Astrocyte of the cerebellum (primary cell): ENCODE measurements at places on chromosomes 11 and 22.

DNA sequence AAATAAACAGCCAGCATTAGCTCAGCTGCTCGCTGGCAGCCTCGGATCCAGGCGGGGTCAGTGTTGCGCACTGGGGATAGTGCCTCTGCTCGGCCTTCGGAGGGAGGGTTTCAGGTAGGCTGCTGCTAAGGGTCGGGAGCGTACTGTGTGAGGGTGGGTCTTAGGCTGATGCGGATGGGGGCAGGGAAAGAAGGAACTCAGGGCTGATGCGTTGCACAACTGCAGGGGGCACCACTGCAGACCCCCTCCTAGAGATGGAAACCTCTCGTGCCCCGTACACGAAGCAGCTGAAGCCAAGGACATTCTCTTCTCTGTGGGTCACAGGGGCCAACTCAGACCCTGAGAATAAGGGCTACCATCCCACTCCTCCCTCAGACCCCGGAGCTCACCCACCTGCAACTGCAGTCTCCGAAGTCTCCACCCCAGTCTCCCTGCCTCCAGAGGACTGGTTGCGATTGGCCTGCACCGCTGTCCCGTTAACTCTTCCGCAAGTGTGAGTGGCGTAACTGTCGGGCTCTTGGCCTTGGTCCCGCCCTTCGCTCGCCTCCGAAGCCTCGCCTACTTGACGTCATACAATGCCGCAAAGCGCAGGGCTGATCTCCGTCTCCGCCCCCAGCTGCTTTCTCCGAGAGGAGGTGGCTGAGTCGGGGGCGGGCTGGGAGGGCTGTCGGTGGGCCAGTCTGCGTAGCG is at the start of gene KBTBD3:
Gene KBTBD3 (minus strand): TSS at position 429 of the 690 bp plus-strand sequence. CDS start 18,250 bp downstream, outside the sequence.
- DNase-seq = peak; percentile 99

GRCh38 chr22:49298834-49299750 is 528.6 kb downstream of the BRD1 start:
- no peak for DNase-seq

- no peak for DNase-seq
Measured at GRCh38 chr11:44687388-44687787, 39.4 kb upstream of the TSPAN18 start.

DNA sequence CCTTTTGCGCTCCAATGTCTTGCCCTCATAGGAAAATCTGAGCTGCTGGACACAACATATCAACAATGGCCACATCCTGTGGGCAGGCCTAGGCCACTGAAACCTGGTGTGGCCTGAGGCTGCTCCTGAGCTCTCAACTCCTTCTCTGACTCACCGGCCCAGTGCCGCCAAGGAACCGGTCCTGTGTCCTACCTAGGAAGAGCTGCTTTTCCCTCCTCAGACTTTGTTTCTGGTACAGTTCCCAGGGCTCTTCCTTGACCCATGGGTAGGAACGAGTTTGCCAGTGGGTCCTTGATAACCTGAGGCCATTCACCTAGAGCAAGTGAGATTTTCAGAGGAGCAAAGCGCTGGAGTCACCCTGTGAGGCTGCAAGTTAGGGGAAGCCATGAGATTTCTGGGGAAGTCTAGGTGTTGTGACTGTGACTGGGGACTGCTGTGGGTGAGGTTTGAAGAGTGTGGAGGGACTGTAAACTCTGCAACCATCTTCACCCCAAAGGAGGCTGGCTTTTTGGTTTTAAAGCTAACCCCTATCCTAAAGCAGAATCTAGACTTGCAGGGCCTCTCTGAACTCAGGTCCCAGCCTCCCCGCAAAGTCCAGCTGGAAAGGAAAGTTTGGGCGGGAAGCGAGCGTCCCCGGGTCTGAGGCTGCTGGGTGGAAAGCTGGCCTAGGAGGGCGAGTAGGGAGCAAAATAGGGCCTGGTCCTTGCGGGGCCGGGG is 12.0 kb upstream of the PAX6 start:
- no peak for DNase-seq

DNA sequence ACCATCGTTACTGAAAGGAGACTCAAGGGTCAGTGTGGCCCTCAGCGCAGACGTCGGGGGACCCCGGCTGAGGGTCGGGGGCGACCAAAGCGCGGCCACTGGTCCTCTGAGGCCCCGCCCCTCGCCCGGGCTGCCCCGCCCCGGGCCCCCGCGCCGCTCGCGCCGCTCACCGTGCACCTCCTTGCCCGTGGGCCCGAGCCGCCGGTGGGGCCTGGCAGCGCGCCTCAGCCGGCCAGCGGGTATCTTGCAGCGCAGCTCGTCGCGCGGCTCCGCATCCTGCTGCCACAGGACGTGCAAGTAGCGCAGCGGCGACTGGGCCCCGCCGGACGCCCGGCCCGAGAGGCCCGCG is 419 bp downstream of the ANKRD54 start:
- no peak for DNase-seq

- DNase-seq = no peak
Measured at GRCh38 chr22:45155050-45155840, 8.5 kb upstream of the NUP50 start.

DNA sequence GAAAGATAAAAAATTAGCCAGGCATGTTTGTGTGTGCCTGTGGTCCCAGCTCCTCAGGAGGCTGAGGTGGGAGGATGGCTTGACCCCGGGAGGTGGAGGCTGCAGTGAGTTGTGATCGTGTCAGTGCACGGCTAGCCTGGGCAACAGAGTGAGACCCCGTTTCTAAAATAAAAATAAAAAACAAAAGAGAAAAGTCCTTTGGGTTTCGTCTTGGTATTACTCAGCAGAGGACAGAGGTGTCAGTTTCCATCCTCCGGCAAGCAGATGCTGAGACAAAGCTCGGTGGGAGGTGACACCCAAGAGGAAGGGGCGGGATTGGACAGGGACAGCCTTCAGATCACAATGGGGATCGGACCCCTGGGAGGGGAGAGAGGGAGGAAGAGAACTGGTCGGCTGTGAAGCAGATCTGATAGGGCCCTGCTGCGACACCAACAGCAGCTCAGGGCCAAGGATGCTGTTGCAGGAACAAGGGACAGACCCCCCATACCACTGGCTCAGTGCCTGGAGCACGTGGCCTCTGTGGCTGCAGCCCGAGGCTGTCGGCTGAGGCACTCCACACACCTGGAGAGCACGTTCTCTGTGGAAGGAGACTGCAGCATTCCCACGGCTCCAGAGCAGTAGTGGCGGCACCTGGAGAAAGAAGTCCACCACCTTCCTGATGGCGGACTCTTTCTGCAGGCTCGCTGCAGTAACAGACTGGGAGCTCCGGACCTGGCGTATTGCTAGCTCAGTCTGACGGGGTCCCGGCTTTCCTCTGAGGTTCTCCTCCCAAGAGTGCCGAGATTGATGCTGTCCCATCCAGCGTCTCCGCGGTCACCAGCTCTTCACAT is 5.2 kb upstream of the BID start:
- no peak for DNase-seq

DNA sequence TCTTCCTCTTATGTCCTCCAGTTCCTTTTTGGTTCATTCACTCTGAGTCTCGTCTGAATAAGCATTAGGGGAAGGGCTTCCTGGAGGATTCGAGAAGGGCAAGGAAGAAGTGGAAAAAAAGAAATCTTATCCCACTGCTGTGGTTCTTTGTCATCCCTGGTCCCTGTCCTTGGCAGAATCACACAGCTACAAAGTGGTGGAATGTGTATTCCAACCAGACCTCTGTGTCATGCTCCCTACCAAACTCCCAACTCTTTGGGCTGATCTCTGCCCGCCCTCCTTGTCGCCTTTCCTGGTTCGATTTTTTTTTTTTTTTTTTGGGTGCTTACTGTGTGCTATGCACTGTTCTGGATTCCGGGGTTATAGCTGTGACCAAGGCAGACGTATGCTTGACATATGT is 61.0 kb downstream of the TEAD1 start:
- DNase-seq = no peak

GRCh38 chr11:134483291-134483690 is 71.2 kb upstream of the B3GAT1 start:
- no peak for DNase-seq

DNA sequence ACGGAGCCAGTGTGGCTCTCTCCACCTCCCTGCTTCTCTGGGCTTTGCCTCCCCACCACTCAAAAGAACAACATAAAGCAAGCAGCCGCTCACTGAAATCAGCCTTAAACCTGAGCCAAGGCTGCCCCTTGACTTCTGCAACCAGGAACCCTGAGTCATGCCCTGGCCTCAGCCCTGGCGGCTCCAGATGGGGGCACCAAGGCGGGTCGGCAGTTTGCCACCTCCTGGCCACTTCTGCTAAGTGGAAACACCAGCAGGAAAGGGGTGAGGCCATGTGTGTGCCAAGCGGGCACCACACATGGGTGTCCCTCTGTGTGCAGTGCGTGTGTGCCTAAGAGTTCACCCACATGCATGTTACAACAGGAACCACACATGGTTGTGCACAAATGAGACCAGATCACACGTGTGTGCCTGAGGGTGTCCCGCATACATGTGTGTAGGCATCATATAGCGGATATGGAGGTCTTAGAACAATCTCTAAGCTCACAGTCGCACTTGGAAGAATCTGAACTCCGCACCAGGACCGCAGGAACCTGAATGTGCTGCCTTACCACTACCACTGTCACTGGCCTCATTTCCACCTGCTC is 221.2 kb downstream of the MN1 start:
- no peak for DNase-seq

DNA sequence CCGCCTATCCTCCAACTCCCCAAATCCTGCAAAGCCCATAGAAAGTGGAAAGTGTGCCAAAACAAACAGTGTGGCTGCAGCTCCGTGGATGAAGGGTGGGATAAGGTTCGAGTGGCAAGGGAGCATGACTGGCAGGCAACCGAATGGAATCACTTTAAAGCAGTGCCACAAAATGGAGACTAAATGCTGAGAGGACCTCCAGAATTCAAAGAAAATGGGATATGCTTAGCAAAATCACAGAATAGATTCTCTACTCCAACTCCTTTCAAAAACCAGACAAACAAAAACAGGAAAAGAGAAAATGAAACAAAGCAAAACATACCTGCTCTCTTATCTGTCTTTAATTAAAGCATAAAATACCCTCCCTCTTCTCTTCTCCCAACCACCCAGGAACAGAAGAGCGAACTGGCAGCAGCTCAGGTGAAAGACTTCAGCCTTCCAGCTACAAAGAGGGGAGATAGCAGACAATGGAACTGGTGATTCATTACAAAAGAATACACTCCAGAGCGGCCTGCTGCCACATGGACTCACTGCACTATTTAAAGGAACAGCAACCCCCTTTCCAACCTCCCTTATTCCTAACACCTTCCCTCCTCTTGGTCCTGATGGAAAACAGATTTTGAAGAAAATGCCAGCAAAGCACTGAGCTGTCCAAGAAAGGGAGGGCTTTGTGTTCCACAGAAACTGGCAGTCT is 118.5 kb downstream of the APOL5 start:
- DNase-seq = peak; percentile 83

GRCh38 chr11:26227301-26227746 is 104.6 kb upstream of the ANO3 start:
- peak; percentile 58 for DNase-seq

GRCh38 chr22:35835267-35835997 is 117.8 kb downstream of the APOL5 start:
- no peak for DNase-seq

GRCh38 chr11:46616551-46617133 is 385 bp downstream of the HARBI1 start:
- DNase-seq = peak; percentile 9

DNA sequence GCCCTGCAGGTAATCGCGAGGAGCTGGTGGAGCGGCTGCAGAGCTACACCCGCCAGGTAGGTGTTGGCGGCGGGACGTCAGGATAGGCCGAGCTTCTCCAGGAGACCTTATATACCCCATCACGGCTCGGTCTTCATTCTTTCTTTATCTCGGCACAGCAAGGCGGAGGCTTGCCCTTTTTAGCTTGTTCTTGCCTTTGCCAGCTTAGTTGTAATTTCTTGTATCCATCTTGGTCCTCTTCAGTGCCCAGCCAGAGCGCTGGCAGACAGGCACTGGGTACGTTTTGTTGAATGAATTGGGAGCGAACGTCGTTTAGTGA is 459 bp downstream of the SF3B2 start:
- DNase-seq = no peak

DNA sequence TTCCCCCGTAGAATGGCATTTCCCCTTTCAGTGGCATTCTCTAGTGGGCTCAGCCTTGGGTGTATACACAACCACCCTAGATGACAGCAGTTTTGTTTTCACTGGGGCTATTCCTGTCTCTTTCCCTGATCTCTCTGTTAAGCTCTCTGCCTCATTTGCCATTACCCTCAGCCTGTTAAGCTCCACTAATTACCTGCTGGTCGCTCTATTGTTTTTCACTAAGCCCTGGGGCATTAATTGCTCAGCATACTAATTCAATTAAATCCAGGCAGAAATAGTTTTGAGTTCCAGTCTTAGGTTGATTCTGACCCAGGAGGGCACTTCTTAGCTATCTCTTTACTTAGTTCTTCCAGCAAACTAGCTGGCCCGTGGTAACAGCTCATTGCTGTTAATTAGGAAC is 80.0 kb downstream of the BRD1 start:
- no peak for DNase-seq

- peak; percentile 75 for DNase-seq
Measured at GRCh38 chr11:1772270-1773130, 8.8 kb upstream of the CTSD start.

- no peak for DNase-seq
Measured at GRCh38 chr11:59416613-59417012, 9.6 kb downstream of the OR5A2 start.

GRCh38 chr11:111814557-111815320 is 48.5 kb upstream of the PPP2R1B start:
- no peak for DNase-seq

DNA sequence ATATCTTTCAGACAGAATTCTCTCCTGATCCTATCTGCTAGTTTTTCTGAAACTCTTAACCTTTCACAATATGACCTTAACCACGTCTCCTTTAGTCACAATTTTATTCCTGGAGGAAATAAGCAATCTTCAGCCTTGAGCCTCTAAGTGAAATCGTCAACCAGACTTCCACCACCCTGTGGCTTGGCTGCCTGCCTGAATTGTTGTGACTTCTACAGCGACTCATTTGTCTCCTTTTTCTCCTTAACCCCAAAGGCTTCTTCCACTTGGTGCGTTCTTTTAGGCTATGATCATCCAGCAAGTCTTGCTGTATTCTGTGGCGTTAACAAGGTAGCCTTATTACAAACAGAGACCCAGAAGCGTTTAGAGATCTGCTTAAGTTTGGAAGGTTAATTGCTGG is 535.1 kb upstream of the ARHGAP42 start:
- peak; percentile 15 for DNase-seq

DNA sequence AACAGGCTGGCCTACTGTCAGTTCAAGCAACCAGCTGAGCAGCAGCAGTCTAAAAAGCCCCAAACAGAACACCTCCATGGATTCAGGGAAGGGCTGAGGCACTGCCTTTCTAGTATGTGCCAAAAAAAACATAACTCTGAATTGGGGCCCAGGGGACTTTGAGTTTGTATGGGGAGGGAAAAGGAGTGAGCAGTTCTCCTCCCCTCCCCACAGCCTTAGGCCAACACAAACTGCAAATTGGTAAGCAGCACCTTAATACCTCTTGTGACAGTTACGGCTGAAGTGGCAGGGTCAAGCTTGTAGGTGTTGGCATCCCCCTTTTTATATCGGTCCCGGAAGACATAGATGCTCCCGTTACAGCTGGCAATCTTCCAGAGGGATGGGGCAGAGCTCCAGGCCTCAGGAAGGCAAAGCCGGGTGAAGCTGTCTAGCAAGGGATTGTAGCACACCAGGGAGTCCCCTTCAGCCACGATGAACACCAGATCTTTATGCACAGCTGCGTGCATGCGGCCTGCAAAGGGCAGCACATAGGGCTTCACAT is 6.0 kb downstream of the KBTBD4 start:
- DNase-seq = no peak
